ENCODE measurements at places on chromosomes 3 and 15.

DNA sequence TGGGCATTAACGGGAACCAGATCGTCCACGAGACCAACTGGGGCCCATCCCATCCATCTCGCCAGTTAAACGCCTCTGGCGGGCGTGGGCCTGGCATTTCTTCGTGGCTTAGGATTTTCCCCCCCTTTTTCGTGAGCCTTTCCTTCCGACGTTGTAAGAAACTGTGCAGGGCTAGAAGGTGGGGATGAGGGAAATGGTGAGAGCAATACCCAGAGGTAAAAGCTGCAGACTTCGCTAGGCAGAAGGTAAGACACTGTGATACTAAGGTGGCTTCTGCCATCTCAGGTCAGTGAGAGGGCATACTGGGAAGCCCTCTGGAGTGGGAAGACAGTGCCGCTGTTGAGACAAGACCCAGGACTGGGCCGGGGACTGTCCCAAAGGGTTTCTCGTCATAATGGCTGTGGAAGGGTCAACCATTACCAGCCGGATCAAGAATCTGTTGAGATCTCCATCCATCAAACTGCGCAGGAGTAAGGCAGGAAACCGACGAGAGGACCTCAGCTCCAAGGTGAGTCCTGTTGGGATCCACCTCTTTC lies 666 bp downstream of the MAPKBP1 start:
- no peak for DNase-seq

DNA sequence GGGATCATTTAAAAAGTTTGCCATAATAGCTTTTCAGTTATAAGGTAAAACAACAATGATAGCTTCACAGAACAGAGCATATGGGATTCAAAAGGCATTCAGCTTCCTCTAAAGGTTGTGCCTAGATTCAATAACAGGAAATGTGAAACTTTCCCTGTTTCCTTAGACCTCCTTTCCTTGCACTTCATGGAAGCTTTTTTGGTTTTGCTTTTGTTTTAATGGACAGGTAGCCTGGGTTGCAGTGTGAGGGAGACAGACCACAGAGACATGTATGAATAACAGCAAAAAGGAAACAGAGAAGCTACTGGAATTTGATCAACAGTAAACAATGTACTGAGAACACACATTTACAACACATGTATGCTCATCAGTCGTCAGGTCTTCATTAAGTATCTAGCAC lies 2.3 kb upstream of the TNFAIP8L3 start:
- DNase-seq: no peak

DNA sequence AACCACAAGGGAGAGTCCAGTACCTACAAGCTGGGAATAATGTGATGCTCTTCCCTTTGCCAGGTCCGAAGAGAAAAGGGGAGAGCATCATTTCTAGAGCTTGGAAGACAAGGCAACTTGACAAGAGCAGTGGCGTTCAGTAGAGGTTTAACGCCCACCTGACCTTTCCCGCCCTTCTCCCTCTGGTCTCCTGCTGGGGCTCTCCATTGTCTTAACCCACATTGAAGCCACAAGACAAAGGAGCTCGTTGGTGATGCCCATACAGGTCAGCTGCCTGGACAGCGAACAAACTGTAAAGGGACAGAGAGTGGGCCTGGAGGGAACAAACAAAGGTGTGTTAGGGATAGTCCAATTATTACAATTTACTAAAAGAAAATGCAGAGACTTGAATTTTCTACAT lies 13.1 kb upstream of the DUT start:
- DNase-seq: no peak

- DNase-seq: no peak
These were observed 25.7 kb downstream of the ACKR4 start for GRCh38 chr3:132622761-132623160.

DNA sequence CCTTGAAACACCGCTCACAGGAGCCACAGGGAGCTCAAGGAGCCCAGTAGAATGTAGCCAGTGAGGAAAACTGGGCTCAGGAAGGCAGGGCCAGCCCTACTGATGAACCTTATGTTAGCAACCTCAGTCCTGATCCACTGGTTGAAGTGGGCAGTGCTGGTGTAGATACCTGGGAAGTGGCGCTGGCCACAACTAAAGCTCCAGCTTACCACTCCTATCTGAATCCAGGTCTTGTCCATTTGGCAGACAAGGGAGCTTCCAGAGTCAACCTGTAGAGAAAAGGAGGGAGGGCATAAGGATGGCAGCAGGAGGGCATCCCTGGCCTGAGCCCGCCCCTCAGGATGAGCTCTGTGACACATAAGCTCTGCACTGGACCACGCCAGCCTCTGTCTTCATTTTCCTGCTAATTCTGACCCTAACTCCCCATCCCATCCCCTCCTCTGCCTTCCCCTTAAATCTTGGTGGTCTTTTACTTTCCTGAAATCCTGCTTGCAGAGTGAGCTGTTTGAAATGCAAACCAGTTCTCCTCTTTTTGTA lies 2.1 kb upstream of the PRSS50 start:
- DNase-seq: no peak

DNA sequence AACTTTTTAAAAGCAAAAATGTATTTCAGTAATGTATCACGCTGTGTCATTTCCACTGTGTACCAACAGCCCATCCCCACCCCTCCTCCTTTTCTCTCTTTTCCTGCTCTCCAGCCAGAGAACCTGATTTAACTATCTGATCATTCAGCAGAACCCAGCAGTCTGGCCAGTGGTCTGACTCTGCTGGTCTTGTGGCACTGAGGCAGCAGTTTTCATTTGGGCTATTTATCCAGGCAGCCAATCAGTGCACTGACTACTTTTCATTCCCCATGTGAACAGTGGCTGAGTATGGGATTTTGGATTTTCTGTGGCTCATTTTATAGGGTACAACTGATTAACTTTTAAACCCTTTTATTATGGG lies 56.3 kb downstream of the GPR171 start:
- no peak for DNase-seq

GRCh38 chr3:27800261-27800660 lies 78.1 kb upstream of the EOMES start:
- no peak for DNase-seq

DNA sequence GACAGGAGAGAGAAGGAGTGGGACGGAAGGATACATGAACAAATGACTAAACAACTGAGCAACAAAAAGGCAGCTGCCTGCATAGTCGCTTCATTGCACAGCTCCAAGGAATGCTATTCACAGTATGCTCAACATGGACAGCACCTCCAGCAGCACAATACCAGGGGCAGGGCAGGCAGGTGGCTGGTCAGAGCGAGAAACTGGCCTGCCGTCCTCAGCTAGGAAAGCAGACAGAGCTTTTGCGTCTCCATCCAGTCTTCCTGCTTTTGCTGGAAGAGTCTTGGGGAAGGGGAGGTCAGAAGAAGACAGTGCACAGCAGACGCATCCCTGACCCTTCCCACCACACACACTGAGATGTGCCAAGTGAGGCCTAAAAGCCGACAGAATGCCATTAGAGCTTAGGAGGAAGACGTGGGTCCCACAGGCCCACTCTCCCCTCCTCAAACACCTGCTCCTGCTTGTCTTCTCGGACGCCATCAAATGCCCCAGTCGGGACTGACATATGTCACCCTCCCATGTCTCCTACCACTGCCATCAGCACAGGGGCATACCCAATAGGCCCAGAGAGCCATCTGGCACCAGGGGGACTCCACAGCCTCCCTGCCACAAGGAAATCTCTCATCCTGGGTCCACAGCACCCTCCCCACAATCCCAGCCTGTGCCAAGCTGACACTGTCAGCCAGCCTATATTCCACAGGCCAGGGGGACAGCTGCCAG lies 3.9 kb downstream of the RAB6B start:
- DNase-seq: no peak

- no peak for DNase-seq
These were observed 510.2 kb upstream of the MDFIC2 start for GRCh38 chr3:70822669-70823068.

- no peak for DNase-seq
These were observed 54.9 kb upstream of the ATP2B2 start for GRCh38 chr3:10560060-10560861.

GRCh38 chr3:49411535-49411967 lies 225 bp downstream of the RHOA start:
- peak; percentile 53 for DNase-seq

- DNase-seq: no peak
These were observed 33.5 kb downstream of the BDH1 start for GRCh38 chr3:197522183-197522715.

- DNase-seq: no peak
These were observed 22.3 kb downstream of the GMNC start for GRCh38 chr3:190840146-190840545.

DNA sequence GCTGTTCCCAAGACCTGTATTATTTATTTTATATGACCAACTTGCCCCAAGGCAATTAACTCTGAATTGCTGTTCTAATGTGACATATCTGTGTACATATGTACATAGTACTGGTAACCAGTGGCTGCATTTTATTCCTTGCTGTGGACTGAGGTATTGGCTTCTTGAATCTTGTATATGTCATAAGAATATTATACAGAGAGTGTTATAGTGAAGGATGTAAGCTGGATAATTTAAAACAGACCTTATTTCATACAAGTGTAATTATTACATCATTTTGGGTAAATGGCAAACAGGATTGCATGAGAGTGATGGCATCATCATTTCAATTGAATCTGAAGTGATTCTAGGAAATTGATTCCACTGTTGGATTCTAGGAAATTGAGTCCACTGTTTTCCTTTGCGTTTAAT lies 32.9 kb downstream of the B3GALNT1 start:
- no peak for DNase-seq

GRCh38 chr15:65612616-65612946 lies 1.6 kb upstream of the INTS14 start:
- no peak for DNase-seq

DNA sequence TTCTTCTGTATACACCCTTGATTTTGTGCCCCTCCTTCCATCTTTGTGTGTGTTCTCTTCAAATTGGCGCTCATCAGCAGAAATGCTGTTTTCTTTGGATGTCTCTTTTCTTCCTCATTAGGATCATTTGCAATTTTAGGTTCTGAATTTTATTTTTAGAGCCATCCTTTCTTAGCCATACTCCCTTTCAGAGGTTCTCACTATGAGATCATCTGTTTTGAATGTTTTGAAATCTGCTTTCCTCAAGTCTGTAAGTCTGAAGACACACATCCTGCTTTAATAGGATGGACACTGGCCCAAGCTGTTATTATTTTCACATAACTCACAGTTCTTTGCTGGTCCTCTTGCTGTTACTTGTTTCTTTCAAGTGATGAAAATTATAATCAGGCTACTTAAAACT lies 124.8 kb downstream of the BDH1 start:
- no peak for DNase-seq

- no peak for DNase-seq
These were observed 66.9 kb downstream of the CEP63 start for GRCh38 chr3:134552784-134553183.

Data from activated T-helper 1 cell treated with Interleukin-2 at 50 U/mL for 16 hours (primary cell).